ENCODE measurements at places on chromosomes 3 and 15.

DNA sequence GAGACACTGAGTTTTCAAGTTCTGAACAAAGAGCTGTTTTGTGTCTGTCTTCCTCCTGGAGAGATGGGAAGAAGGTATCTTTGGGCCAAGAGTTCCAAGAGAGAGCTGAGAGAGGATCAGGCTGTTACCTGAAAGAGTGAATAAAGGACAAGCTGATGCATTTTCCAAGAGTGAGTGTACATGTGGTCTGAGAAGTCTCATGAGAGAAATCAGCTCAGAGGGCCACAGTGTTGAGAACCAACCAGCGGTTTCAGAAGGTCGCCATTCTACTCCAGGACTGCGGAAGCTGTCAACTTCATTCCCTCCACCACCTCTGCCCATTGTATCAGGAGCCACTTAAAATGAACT, 42.7 kb upstream of the PPP2R3A start:
- no peak for DNase-seq

GRCh38 chr3:43998836-43999727, 242.6 kb upstream of the TOPAZ1 start:
- DNase-seq: peak; percentile 19

DNA sequence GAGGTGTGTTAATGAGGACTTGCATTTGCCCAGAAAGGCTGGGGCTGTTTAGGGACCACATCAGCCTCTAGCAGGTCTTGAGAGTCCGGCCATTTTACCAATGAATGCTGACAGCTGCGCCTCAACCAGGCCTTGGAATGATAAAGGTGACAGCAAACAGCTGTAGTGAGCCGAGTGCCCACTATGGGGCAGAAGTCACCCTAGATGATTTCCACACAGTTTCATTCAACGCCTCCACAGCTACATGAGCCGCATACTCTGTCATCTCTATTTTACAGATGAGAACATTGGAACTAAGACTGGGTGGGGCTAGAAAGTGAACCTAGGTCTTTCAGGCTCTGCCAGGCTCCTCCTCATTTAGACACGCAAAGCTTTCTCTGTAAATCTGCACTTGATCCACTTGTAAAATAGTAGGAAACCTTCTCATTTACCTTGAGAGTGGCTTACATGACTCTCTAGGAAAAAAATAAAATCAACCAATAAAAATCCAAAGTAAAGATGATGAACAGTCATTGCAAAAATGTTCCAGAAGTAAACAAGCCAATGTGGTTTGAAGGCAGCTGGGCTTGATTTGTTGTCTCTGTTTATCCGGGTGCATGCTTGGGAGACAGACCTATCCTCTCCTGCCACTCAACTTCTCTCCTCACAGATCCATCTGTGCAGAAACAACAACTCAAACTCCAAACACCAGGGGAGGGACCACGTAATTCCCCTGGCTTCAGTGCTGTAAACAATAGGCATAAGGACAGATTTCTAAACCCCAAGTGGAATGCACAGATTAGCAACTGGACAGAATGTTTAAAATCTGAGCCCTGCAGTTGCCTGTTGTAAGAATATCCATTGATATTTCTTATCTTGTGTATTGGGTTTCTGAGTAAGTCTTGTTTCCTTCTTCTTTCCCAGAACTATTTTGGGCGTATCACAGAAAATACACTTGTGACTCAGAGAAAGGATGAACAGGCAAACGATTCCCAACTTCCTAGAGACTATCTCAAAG, 31.5 kb upstream of the LDHAL6B start:
- DNase-seq: peak; percentile 71

- DNase-seq: no peak
These were observed 998.1 kb downstream of the SI start for GRCh38 chr3:164080208-164080607.

DNA sequence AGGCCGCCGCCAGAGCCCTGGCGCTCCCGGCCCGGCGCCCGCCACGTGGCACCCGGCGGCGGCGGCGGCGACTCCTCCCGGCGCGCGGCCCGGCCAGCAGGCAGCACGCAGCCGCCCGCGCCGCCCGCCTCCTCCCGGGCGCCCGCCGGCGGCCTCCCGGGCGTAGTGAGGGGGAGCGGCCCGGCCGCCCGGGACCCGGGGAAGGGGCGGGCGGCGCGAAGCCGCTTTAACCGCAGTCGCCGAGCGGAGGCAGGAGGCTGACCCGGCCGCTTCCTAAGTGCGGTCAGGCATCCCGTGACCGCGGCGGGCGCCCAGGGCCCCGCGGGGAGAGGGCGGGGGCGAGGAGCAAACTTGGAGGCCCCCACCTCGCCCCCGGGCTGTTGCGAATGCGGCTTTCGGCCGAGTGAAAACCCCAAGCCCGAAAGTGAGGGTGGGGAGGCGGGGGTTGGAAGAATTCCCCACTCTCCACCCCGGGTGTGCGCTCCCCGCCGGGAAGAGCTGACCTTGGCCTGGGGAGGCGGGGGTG, 1.7 kb upstream of the HES1 start:
- DNase-seq: peak; percentile 93

GRCh38 chr3:8536096-8537056, 34.8 kb downstream of the LMCD1 start:
- DNase-seq: no peak

- DNase-seq: peak; percentile 21
These were observed 7.4 kb downstream of the FAM3D start for GRCh38 chr3:58659051-58659675.

DNA sequence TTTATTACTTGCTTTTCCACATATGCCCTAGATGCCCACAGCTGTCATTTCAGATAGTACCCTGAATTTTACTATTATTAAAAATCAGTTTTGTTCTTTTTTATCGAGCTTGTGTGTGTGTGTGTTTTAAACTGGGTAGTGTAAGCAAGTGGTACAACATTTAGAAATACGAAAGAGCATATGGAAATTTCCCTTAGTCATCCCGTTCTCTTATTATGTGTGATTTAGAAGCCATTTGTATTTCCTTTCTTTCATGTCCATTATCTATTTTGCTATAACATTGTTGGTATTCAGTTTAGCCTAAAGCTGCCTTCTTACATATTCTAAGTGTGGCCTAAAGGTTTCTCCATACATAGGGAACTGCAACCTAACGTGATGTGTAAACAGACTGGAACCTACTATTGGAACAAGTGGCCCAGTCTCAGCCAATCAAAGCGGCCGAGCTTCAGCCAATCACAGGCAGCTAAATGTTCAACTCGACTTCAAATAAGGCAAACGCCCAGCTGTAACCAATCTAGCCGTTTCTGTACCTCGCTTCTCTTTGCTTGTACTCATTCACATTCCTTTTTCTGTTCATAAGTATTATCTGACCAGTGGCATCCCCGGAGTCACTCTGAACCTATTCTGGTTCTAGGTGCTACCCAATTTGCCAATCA, 14.7 kb upstream of the SYN2 start:
- no peak for DNase-seq

DNA sequence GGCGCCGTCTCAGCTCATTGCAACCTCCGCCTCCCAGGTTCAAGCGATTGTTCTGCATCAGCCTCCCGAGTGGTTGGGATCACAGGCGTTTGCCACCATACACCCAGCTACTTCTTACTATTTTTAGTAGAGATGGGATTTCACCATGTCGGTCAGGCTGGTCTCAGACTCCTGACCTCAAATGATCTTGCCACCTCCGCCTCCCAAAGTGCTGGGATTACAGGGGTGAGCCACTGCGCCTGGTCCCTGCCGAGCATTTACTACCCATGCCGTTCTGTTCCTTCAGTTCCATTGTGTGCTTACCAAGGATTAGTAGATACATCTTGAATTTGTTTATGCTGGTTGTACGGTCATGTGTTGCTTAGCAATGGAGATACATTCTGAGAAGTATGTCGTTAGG, 10.3 kb downstream of the CHD2 start:
- no peak for DNase-seq

GRCh38 chr3:28376424-28376823, 27.8 kb upstream of the AZI2 start:
- DNase-seq: no peak

DNA sequence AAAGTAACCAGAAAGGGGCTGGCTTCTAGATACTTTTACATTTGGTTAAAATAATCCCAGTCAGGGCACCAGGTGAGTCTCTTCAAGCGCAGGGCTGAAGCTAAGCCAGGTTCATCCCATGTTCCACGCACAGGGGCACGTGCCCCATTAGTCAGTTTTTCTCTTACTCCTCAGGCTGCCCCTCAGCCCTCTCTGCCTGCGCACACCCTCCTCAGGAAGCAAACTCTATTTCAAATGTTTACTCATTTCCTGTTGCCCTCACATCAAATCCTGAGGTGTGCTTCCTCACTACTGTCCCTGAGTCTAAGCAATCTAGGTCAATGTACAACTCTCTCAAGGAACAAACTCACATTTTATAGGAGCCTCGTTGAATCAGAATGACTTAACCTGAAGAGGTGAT, 48.5 kb downstream of the THBS1 start:
- peak; percentile 47 for DNase-seq

DNA sequence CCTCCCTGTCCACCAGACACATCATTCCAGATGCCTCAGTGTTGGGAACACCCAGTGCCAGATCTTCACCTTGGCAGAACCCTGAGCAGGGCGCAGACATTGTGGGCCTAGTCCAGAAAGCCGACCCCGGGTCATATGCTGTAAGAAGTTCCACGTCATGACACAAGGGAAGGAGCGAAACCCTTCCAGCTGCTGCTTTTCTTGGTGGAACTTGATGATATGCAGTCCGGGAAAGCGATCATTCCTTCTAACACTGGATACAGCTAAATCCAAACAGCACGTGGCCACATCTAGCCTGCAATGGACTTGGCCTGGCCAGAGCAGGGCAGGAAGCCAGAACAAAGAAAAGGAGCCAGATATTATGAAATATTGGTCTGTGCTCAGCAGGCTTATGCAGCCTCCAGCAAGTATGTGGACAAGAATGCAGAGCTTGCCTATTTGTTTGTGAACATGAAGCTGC, 22.0 kb downstream of the GASK1A start:
- DNase-seq: no peak

DNA sequence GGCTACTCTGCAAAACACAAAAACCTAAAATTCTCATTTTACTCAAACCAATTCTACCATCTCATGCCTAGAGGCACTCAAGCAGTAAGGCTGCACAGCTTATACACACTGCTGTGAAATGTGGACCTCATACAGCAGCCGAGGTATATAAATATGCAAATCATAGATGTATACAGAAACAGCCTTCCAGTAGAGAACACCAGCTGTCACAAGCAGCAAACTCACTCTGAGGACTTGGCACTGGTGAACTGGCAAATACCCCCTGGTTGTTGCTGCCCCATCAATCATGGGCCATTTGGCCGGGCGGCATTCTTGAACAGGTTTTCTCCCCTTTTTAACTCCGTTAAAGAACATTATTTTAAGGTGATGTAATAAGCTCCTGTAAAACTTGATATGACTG, 378.0 kb downstream of the LSAMP start:
- DNase-seq: peak; percentile 84

GRCh38 chr3:163071713-163072112, 1575.1 kb downstream of the OTOL1 start:
- no peak for DNase-seq

- DNase-seq: no peak
These were observed 20.8 kb upstream of the DUSP7 start for GRCh38 chr3:52076896-52077780.

GRCh38 chr15:33581032-33581431, 270.3 kb downstream of the RYR3 start:
- no peak for DNase-seq

DNA sequence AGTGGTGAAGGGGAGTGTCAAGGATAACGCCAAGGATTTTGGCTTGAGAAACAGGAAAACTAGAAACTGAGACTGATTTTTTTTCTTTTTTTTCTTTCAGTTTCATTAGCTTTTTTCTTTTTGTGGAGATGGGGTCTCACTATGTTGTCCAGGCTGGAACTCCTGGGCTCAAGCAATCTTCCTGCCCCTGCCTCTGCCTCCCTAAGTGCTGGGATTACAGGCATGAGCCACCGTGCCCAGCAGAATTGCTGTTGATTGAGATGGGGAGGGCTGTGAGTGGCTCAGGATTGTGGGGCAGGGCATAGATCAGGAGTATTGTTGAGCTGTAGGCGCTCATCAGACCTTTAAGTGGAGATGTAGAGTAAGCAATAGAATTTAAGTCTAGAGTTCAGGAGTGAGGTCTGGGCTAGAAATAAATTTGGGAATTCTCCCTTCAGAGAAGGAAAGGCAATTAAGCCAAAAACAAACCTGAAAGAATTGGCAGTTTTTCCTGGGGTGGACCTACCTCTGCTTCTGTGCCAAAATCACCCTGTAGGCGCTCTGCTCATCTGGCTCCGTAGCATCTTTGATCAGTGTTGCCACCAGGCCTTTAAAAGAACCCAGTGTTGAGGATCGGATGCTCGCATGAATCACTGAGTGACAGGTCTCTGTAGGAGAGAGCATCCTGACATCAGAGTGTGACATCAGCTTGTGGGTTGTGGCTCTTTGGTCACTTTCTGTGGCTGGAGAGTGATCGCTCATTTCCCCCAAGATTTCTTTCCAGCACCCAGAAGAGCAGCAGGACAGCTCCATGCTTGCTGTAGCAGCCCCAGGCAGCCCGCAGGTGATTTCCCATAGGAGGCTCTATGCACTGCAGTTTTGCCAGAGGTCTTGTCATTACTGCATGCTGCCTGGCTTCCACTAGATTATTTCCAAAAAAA, 15.8 kb downstream of the ABHD17C start:
- no peak for DNase-seq

- DNase-seq: no peak
These were observed 27.4 kb upstream of the CD47 start for GRCh38 chr3:108118038-108118768.

- DNase-seq: no peak
These were observed 6.8 kb upstream of the CCR3 start for GRCh38 chr3:46235425-46235824.

Measured in NCI-H69 (cell line).